ENCODE measurements at places on chromosomes 7 and 10.

- DNase-seq = no peak
Observed at GRCh38 chr10:20890491-20891337, 6.4 kb downstream of the NEBL start.

GRCh38 chr7:116988363-116988989 lies 35.2 kb downstream of the ST7 start:
- no peak for DNase-seq

DNA sequence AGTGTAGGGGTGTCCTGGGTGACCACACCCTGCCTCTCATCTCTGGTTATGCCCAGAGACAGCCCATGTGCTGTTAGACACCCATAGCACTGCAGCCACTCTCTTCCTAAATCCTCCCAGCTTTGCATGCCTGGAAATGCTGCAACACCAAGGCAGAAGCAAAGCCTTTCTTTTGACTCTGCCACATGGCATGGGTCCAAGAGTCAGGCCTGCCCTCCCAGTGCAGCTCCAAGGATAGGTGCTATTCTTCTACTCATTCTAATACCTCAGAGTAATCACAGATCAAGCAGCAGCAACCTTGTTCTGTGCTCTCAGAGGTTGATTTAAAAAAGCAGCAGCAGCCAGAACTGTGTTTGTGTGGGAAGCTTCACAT lies 23.4 kb downstream of the FRMPD2 start:
- no peak for DNase-seq

- DNase-seq = no peak
Observed at GRCh38 chr10:13414855-13415254, 66.8 kb upstream of the SEPHS1 start.

DNA sequence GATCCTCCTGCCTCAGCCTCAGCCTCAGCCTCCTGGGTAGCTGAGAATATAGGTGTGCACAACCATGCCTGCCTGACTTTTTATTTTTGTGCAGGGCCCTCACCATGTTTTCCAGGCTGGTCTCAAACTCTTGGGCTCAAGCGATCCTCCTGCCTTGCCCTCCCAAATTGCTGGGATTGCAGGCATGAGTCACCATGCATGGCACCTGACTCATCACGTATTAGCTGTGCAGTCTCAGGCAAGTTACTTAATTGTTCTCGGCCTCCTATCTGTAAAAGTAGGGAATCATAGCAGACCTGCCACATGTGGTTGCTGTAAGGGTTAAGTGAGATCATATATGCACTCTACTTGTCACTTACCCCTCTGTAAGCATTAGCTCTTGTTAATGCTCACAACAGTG lies 117.2 kb downstream of the ANLN start:
- DNase-seq = no peak

Measured in activated T-helper 1 cell treated with anti-CD3 and anti-CD28 coated beads, Interleukin-2, amount 50 U/mL, for 16 hours (primary cell).